CD8-positive, alpha-beta memory T cell (primary cell): ENCODE measurements at places on chromosomes 4 and X. TPM values are rescaled to one million over a fixed set of nuclear protein-coding genes. Genes with fewer than 3 reads are reported as not detected.

Gene DGKK
- not detected for total RNA-seq

DNA sequence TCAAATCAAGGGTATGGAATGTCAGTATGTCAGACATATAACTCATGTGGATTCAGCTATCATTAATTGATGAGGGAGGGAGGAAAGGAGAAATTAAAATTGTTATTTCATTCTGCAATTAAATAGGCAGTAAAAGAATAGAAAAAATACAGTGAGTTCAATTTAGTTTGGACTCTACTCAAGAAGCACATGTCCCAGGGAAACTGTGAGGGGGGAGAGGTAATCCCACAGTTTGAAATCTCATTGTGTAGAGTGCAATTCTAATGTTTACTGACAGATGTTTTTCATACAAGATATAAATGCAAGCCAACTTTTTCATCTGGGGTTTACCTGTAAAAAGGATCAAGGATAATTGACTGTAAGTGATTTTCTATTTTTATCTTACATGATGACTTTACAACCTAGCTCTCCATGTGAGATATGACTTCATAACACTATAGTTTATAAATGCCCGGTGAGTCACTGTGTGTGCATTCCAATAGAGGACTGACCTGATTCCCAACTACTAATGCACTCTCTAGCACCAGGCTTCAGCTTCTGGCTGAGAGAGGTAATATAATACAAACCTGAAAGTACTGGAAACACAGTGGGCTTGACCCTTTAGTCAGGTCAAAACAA lies 35.2 kb upstream of the SCD5 start:
- peaks cover 25% of the 10 kb centered on the region for H3K36me3 ChIP-seq
- DNase-seq: no peak
- H3K27ac ChIP-seq: no peak overlapping the region
- H3K4me3 ChIP-seq: no peak overlapping the region
- H3K27me3 ChIP-seq: no peaks in the 10 kb centered on the region

DNA sequence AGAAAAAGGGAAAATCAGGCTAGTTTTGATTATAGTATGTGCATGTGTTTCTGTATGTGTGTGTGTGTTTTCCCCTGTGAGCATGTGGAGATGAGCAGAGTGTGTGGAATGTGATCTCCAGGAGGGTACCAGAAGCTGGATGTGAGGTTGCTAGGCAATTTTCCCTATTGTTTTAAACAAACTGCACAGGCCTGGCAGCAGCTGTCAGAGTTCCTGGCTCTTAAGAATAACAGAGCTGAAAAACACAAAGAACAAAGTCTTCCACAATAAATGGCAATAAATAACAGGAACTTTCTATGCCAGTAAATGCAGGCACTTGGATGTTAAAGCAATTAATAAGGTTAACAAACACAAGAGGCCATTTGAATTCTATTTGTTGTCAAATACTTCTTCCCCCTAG lies 344.6 kb upstream of the CTSO start:
- no peaks in the 10 kb centered on the region for H3K27me3 ChIP-seq
- H3K36me3 ChIP-seq: no peaks in the 10 kb centered on the region
- no peak overlapping the region for H3K27ac ChIP-seq
- no peak overlapping the region for H3K4me3 ChIP-seq
- H3K4me1 ChIP-seq: no peaks in the 10 kb centered on the region

Gene MAGEA2B
- not detected for total RNA-seq

DNA sequence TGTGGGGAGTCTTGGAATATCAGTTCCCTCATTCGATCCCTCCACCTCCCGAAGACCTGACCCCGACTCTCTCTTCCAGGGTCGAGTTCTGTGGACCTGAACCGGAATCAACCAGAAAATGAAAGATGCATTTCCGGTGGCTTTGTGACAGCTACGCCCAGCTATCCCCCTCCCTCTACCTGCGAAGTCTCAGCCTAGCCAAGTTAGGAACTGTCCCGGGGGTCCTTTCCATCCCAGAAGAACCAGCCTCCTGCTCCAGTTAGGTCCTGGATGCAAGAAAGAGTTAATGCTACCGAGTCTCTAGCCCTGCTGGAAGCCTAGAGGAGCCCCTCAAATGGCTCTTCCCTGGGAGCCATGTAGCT lies 13.4 kb upstream of the ETDC start:
- H3K4me1 ChIP-seq: peaks cover 14% of the 10 kb centered on the region
- peak overlapping the region; percentile 53 for H3K27ac ChIP-seq
- no peaks in the 10 kb centered on the region for H3K36me3 ChIP-seq
- H3K4me3 ChIP-seq: peak overlapping the region; percentile 86
- no peak for DNase-seq
- no peaks in the 10 kb centered on the region for H3K27me3 ChIP-seq

- H3K27me3 ChIP-seq: no peaks in the 10 kb centered on the region
- H3K36me3 ChIP-seq: no peaks in the 10 kb centered on the region
- no peaks in the 10 kb centered on the region for H3K4me1 ChIP-seq
- no peak overlapping the region for H3K4me3 ChIP-seq
Measured at GRCh38 chr4:126976850-126977632, 655.7 kb upstream of the INTU start.

DNA sequence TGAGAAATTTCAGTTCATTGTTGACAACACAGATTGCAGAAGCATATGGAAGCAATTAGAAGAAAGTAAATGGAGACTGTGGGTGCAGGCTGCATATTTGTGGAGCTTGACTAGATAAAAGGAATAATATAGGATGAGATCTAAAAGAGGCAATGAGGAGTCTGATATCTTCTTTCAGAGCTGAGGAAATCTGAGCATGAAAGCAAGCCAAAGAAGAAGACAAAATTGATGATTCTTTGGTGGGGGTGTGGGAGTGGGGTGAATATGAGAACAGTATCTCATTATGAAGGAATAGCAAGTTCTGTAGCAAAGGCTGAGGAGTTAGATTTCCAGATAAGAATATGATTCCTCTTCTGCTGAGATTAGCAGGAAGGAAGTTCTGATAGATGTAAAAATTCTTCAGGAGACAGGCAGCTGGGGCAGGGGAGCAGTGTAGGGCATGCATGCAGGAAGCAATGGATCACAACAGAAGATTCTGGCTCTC lies 6.1 kb upstream of the PDHA2 start:
- no peak overlapping the region for H3K4me3 ChIP-seq
- no peaks in the 10 kb centered on the region for H3K4me1 ChIP-seq
- no peaks in the 10 kb centered on the region for H3K36me3 ChIP-seq
- no peak for DNase-seq
- H3K27me3 ChIP-seq: no peaks in the 10 kb centered on the region
- H3K27ac ChIP-seq: no peak overlapping the region

Gene CD38
- total RNA-seq: 11.7 TPM

Gene PRR32
- not detected for total RNA-seq

DNA sequence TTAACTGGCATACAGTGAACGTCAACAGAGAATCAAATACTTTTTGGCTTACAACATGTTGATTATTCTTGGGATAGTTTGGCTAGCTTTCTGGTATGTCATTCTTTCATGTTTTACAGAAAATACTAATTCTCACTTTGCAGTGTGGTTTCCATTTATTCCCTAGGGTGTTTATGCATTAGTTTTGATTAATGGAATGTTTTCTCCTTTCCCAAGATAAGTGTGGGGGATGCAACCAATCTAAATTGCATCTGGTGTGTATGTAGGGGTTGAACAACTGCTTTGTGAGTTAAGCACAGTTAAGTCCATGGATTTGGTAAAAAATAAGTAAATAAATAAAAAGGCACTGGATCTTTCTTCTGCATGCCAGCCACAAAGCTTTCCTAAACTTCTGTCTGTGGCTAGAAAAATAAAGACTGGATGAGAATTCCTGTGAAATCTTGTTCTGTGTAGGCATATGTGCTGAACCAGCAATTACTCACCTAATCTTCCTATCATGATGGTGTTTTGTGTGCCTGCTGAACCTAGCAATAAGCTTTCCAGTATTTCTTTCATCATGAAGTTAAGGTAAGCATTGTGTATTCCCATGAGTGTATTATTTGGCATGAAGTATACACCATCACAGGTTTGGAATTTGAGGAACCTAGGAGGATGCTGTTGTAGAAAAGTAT lies 50.6 kb upstream of the TENM3 start:
- no peaks in the 10 kb centered on the region for H3K36me3 ChIP-seq
- no peaks in the 10 kb centered on the region for H3K27me3 ChIP-seq
- H3K4me1 ChIP-seq: no peaks in the 10 kb centered on the region
- H3K27ac ChIP-seq: no peak overlapping the region

Gene NAP1L3
- total RNA-seq: 2.1 TPM

- no peak overlapping the region for H3K4me3 ChIP-seq
- no peak for DNase-seq
Measured at GRCh38 chr4:101914761-101915160, 124.2 kb downstream of the BANK1 start.

- no peaks in the 10 kb centered on the region for H3K4me1 ChIP-seq
- no peaks in the 10 kb centered on the region for H3K27me3 ChIP-seq
- no peak overlapping the region for H3K4me3 ChIP-seq
- H3K36me3 ChIP-seq: no peaks in the 10 kb centered on the region
- no peak for DNase-seq
Measured at GRCh38 chr4:62627141-62627540, 1427.0 kb downstream of the ADGRL3 start.

DNA sequence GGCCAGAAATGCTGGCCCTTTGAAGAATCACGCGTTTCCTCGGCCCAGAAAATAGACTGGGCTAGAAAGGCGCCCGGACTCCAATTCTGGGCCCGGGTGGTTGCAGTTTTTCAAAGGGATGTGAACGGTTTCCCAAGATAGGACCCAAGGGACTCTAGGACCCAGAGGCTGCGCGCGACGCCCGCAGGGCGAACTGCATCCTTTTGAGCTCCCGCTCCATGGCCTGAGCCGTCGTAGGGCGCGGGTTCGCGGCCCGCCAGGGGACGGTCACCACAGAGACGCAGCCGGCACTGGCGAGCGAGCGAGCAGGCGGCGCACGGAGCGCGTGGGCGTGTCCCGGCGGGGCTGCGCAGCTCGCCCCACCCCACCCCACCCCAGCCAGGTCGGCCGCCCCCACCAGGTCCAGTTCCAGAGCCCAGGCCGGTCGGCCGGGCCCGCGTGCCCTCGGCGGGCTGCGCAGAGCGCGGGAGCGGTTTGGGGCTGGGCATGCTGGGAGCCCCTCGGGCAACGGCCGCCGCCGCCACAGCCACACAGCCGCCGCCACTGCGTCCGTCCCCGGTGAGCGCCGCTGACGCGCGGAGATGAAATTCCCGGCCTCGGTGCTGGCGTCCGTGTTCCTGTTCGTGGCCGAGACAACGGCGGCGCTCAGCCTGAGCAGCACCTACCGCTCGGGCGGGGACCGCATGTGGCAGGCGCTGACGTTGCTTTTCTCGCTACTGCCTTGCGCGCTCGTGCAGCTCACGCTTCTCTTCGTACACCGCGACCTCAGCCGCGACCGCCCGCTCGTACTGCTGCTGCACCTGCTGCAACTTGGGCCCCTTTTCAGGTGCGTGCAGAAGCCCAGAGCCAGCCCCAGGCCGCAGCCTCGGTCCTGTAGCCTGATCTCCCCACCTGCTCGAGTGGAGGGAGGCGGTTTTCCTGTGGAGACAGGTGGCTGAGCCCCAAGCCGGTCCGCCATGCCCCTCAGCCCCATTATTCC lies at the start of gene XK:
Gene XK, plus strand, starts transcription at position 411 of the 979 bp plus-strand sequence. Its CDS starts 171 bp downstream, at position 582.
- peak; percentile 35 for DNase-seq
- H3K27me3 ChIP-seq: peaks cover 4% of the 10 kb centered on the region
- H3K4me1 ChIP-seq: no peaks in the 10 kb centered on the region
- peak within 1 kb of the TSS; percentile 16 for H3K27ac ChIP-seq
- no peaks in the 10 kb centered on the region for H3K36me3 ChIP-seq

DNA sequence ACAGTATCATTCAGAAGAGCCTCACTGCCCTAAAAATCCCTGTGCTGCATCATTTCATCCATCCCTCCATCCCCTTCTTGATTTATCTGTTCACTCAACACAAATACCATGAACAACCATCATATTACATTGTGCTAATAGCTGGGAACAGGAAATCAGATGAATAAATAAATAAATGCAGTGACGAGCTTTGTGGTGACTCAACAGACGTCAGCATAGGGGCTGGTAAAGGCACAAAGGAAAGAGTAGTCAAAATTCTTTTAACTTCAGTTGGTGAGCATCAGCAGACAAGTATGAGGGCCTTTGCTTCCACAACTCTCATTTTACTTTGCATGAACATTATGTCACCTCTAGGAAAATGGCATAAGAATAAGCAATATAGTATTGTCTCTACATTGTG lies 65.5 kb downstream of the EDNRA start:
- DNase-seq: no peak
- H3K27ac ChIP-seq: no peak overlapping the region
- no peaks in the 10 kb centered on the region for H3K36me3 ChIP-seq

DNA sequence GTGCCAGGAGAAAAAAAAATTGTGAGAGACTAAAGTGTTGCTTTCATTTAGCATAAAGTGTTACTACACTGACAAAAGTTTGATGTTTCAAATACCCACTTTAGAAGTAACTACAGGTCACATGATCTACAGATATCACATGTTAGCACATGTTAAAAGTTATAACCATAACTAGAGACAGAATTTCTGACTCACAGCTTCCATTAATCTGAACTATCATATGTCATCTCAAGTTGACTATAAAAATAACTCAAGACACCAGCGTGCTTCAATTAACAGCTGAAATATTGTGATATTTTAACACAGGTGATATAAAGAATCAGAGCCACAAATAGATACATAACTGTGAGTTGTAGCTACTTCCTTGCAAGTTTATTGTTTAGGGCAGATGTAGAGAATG lies 591.5 kb upstream of the PITX2 start:
- H3K27ac ChIP-seq: no peak overlapping the region
- H3K4me3 ChIP-seq: no peak overlapping the region
- no peaks in the 10 kb centered on the region for H3K4me1 ChIP-seq

DNA sequence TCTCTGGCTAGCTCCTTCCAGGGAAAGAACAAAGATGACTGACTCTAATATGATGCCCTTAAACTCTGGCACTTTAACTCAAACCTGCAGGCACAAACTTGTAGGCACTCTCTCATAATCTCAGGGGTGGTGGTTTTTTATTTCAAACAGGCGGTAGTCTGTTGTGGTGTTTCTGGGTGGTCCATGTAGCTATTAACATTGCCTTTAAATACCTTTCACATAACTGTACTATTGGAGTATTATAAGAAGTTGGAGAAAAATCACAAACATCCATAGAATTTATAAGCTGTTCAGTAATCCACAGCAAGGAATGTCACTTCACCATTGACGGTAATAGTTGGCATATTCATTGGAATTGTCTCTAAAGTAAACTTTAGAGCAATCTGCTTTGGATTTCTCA lies 204.2 kb upstream of the PDE5A start:
- no peak overlapping the region for H3K27ac ChIP-seq
- H3K27me3 ChIP-seq: no peaks in the 10 kb centered on the region
- no peak for DNase-seq
- H3K4me1 ChIP-seq: no peaks in the 10 kb centered on the region

Gene SLC4A4
- total RNA-seq: 1.2 TPM

DNA sequence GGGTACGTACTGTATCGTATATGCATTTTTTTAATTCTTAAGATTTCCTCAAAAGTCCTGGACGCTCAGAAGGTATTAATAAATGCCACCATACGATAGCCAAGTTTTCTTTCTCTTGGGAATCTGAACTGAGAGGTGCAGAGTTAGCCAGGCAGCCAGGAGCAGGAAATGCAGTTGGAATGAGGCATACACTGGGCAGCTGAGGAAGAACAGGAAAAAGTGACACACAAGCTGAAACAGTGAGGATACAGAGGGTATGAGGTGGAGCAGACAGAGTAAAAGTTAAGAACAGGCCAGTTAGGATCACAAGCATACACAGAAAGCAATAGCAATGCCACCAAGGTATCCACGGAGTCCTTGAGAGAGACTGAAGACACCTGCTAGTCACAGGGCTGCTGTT lies 13.4 kb downstream of the UFSP2 start:
- H3K4me1 ChIP-seq: no peaks in the 10 kb centered on the region
- no peaks in the 10 kb centered on the region for H3K27me3 ChIP-seq
- H3K36me3 ChIP-seq: peaks cover 6% of the 10 kb centered on the region
- no peak overlapping the region for H3K4me3 ChIP-seq
- no peak for DNase-seq

GRCh38 chrX:40153345-40154249 lies 55.8 kb upstream of the BCOR start:
- H3K4me3 ChIP-seq: peak overlapping the region; percentile 53
- DNase-seq: peak; percentile 43
- no peaks in the 10 kb centered on the region for H3K36me3 ChIP-seq
- peak overlapping the region; percentile 59 for H3K27ac ChIP-seq
- no peaks in the 10 kb centered on the region for H3K4me1 ChIP-seq
